NCI-H2029 (cell line): ENCODE measurements at places on chromosomes 12 and 14.
A peak's percentile ranks its signal among the peaks of the same experiment; 100 is the strongest.

GRCh38 chr12:102010265-102010994, 51.4 kb downstream of the WASHC3 start:
- DNase-seq, result no peak

GRCh38 chr12:23671881-23672280, 277.6 kb downstream of the SOX5 start:
- no peak for DNase-seq

DNA sequence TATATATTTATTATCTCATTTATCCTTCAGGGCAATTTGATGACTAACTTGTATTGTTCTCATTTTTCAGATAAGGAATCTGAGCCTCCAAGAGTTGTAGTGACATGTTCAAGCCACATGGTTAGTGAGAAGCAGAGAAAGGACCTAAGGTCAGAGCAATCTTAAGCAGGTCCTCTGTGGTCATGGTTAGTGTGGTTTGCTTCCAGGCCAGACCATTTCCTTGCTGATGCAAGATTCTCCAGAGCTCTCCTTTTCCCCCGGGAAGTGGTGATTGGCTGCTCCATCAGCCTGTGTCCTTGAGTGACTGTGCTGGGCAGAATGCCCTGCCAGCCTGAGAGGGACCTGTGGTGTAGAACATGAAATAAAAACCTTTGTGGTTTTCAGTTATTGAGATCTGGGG, 141.3 kb downstream of the KTN1 start:
- DNase-seq, result peak; percentile 48

GRCh38 chr12:7142056-7142644, 12.0 kb downstream of the CLSTN3 start:
- DNase-seq, result peak; percentile 43

GRCh38 chr14:34628681-34629135, 1.2 kb downstream of the SNX6 start:
- DNase-seq, result peak; percentile 67

DNA sequence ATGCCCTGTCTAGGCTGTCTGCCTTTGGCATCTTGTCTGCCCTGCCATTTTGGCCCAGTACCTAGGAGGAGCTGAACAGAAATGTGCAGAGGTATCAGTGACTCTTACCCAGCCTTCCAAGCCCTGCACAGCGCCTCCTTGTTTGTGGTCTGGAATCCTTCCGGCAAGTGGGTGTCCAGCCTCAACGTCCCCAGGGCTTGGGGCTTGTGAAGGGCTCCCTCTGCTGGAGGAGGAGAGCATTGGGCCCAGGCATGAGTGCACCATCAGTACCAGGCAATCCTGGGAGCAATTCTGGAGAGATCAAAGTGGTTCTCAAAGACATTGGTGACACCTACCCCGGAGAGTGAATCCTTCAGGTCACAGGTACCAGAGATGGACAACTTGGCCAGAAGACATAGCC, 2.4 kb upstream of the TCL1B start:
- no peak for DNase-seq

GRCh38 chr12:98644433-98644711, 216 bp downstream of the IKBIP start:
- DNase-seq, result no peak

DNA sequence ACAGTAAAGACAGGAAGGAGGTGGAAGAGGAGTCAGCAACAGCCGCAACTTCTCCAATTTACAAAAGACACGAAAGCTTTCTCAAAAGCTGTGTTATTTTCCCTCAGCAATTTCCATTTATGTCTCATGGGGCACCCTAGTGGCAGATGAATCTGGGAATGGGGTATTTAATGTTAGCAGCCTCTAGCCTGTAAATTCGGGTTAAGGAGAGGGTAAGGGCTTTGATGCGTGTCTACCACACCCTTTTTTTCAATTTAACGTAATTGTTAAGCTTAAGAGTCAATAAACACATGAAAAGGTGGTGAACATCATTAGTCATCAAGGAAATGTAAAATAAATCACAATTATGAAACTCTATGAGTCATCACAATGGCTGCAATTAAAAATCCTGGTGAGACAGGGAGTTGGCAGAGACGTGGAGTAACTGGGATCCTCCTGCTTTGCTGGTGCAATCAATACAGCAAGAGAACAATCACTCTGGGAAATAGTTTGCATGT, 986.4 kb downstream of the AACS start:
- DNase-seq, result peak; percentile 34

- peak; percentile 78 for DNase-seq
Observed at GRCh38 chr12:11730299-11731041, 81.0 kb downstream of the ETV6 start.

DNA sequence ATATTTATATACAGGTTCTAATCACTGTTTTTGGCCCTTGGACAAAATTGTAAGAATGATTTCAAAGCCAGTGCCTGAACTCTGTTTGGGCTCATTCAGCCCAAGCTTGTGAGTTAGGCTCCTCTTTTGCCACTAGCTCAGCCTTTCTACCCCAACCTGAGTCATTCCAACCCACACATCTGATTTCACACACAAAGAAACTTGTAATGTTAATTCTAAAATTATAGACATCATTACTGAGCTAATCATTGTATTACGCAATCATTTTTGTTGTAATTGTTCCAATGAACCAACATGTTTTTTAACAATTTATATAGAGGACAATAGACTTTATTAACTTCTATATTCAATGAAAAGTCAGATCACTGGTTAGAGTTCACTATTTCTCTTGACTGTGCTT, 441.1 kb downstream of the ETNK1 start:
- no peak for DNase-seq

GRCh38 chr12:110578694-110579534, 4.2 kb downstream of the PPTC7 start:
- no peak for DNase-seq

DNA sequence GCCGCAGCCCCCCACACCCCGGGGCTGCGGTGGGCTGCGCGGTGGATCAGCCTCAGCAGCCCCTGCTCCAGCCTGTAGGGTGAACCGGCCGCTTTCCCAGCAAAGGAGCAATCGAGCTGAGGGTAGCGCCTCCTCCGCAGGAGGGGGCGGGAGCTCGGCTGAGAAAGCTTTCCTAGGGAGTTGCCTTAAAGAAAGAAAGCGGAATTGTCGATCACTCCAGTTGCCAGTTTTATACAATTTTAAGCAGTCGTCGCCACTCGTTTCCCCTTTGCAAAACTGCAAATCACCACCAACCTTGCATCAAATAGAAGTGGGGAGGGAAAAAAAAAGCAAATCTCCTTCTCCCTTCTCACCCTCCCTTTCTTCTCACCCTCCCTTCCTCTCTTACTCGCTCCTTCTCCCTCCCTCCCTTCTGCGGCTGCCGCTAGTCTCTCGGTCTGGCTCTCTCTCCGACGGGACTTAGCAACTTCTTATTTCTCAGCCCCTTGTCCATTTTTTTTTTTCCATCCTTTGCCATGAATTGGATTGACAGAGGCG, at the start of gene PDE3A:
TSS of gene PDE3A (plus strand) at position 424 of the 537 bp plus-strand sequence. CDS start 748 bp downstream, outside the sequence.
- DNase-seq, result no peak

DNA sequence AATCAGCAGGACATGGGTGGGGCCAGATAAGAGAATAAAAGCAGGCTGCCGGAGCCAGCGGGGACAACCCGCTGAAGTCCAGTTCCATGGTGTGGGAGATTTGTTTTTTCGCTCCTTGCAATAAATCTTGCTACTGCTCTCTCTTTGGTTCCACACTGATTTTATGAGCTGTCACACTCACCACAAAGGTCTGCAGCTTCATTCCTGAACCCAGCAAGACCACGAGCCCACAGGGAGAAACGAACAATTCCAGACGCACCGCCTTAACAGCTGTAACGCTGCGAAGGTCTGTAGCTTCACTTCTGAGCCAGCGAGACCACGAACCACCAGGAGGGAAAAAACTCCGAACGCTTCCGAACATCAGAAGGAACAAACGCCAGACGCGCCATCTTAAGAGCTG, 2.8 kb upstream of the CNIH1 start:
- DNase-seq, result no peak

DNA sequence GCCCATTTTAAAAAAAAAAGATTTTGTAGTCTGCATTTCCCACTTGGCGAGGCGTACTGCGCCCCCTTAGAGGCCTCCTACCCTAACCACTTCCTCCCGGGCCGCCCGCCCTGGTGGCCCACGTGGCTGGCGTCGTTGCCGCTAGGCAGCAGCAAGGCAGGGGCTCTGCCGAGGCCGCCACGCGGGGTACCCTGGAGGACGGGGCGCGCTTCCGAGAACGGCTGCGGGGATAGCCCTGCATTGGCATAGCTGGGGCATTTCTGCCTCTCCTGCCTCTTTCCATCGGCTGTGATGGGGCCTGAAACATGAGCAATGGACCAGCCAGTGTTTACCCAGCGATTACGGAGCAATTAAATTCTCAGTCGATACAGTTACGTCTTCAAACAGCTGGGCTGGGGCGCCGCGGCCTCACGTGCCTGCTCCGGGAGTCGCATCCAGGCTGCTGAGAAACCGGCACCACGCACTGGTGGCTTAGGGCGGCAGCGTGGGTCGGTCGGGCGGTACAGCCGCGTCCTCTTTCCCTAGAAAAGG, 38.0 kb downstream of the IQSEC3 start:
- DNase-seq, result peak; percentile 86

GRCh38 chr12:131711551-131712205, 788 bp downstream of the SFSWAP start:
- DNase-seq, result no peak

- no peak for DNase-seq
Observed at GRCh38 chr12:29732191-29732590, 51.6 kb downstream of the TMTC1 start.

GRCh38 chr12:123268850-123269249, 2.8 kb downstream of the CDK2AP1 start:
- DNase-seq, result no peak

- DNase-seq, result no peak
Observed at GRCh38 chr14:55921511-55921910, 196.7 kb upstream of the PELI2 start.

DNA sequence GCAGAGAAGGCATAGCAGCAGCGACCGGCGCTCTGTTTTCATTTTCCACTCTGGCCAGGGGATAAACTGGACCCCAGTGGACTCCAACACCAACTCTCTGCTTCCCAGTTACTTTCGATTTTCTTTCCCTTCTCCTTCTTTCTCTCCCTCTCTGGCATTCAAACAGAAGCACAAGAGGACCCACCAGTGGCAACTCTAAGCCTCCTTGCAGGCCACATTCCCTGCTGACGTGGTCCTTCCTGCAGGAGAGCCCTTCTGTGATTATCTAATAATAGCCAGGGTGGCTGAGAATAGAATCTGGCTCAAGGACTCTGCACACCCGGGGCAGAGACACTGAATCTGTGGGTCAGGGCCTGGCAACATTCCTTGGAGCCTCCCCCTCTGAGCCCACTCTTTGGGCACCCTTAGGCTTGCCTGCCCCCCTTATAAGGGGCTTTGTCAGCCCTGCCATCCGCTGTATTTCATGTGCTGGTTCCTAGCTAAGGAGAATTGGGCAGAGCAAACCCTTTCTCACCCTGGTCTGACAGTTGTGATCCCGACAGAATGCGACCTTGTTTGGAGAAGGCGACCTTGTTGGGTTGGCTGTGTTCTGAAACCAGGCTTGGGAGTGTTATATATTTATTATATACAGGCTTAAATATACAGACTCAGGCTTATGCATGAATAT, 8.2 kb upstream of the HOXC6 start:
- no peak for DNase-seq

- DNase-seq, result peak; percentile 99
Observed at GRCh38 chr12:77746096-77746495, 84.6 kb upstream of the NAV3 start.

- no peak for DNase-seq
Observed at GRCh38 chr12:109951136-109951535, 45.0 kb downstream of the GIT2 start.

DNA sequence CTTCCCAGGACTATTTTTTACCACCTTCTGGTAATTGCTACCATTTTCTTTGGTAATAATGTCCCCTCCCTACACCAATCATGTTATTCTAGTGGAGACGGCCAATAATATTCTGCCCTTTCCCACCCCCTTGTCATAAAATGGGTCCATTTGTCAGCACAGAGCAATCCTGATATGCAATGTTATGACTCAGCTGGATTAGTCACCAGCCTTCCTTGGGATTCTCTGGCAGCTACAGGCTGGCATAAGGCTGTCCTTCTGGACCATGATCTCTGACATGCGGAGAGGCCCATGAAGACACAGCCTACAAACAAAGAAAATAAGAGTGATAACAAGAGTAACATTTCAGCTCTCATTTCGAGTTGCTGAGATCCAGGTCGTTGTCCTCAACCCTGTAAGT, 222.0 kb upstream of the CPNE8 start:
- DNase-seq, result no peak

DNA sequence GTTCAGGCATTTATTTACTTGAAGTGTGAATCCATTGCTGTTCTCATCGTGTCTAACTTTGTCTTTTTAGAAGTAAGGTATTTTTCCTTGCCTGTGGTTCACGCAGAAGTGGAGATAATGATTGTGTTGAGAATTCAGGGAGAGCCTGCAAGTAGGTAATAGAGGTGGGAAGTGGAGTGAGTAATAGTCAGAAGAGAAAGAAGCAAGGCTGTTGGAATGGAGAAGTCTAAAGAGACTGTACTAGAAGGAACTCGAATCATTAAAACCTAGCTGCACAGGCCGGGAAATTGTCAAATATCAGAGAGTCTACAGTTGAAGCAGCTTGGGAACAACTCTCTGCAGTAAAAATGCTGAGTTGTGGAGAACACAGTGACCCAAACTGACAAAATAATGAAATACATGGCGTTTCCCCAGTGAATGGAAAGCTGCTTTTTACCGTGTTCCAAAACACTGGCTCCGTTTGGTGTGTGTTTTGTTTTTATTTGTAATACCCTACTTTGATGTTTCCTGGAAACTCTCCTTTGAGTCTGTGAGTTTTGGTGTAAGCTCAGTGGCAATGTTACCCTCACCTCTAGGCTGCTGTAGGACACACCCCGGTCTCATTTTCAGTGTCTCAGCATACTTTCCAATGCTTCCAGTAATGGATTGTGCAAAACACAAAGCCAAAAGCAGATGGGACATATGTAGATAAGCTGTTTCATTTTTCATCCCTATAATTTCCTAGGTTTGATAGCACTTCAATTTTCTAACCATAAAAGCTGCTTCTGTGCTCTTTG, 146.6 kb downstream of the CRADD start:
- no peak for DNase-seq

- DNase-seq, result no peak
Observed at GRCh38 chr14:85010186-85010585, 519.8 kb upstream of the FLRT2 start.

DNA sequence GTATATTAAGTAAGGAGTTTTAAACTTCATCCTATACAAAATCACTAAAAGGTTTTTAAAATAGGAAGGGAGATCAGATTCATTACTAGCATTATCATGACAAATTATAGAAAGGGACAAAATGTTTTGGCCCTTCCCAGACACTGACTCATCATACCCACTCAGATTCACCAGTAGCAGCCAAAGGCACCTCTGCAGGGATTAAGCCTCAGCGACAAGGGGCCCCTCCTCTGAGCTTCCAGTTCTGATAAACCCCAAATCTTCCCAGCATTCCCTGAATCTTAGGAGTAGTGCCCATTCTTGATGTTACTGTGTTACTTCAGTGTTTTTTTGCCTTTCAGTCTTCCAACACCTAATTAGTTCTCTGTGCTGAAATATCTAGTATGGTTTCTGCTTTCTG, 14.5 kb downstream of the KRAS start:
- no peak for DNase-seq
